ENCODE measurements at places on chromosomes 11 and 22. TPM values are rescaled to one million over a fixed set of nuclear protein-coding genes. Genes with fewer than 3 reads are reported as not detected.

The TUB gene
- total RNA-seq = 6.5 TPM

The OR10A2 gene
- not detected for total RNA-seq

The PIWIL4 gene
- total RNA-seq = 0.39 TPM

The APOBEC3H gene
- 0.38 TPM for total RNA-seq

The KCNA4 gene
- not detected for total RNA-seq

The OR4A16 gene
- not detected for total RNA-seq

The CFAP300 gene
- 8.0 TPM for total RNA-seq

The E2F8 gene
- 6.0 TPM for total RNA-seq

The PLAAT2 gene
- total RNA-seq = 0.99 TPM

The OR10D3 gene
- not detected for total RNA-seq

The NXPE2 gene
- not detected for total RNA-seq

The MMP3 gene
- total RNA-seq = 0.28 TPM
